ENCODE measurements at places on chromosomes 7 and 10. TPM values are rescaled to one million over a fixed set of nuclear protein-coding genes. Genes with fewer than 3 reads are reported as not detected.
A peak's percentile ranks its signal among the peaks of the same experiment; 100 is the strongest.

DNA sequence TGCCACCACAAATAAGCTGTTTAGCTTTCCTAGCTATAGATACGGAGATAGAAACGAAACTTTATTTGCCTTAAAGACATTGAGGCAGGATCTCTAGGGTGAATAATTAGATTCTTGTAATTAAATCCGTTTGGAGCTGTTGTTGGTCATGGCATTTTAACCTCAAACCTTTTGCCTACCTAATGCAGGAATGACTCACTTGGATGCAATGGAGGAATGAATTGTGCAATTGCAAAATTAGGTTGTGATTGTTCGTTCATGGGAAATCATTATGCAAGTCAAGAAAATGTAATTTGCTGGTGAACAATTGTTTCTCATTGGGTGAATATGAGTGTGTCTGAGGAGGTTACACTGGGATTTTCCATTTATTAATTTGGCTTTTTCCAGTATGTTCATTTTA lies 703.5 kb downstream of the GATA3 start:
- peaks cover 11% of the 10 kb centered on the region for H3K4me1 ChIP-seq
- H3K27me3 ChIP-seq: no peaks in the 10 kb centered on the region
- H3K4me3 ChIP-seq: no peak overlapping the region
- peak; percentile 90 for DNase-seq

COL26A1 gene
- total RNA-seq: not detected

AKR1C4 gene
- not detected for total RNA-seq

LRRD1 gene
- total RNA-seq: not detected

FBXW4 gene
- 63.7 TPM for total RNA-seq

IL2RA gene
- not detected for total RNA-seq

SPRN gene
- total RNA-seq: not detected

ASNS gene
- total RNA-seq: 191 TPM

DNA sequence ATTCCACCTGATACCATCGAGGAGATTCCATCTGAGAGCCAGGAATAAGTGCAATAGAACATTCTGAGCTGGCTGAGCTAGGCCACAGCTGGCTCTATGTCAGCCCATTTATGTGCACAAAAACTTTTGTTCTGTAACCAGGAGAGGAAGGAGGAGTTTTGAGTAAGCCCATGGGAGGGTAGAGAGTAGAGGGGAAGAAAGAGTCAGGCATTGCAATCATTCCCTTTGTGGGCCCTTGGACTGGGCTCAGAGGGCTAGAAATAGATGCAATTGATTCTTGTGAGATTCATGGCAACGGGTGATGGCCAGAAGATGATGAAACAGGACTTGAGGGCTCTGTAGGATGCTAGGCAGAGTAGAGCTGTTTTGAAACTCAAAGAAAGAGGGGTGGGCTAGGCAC lies 104.6 kb upstream of the KIF5B start:
- DNase-seq: no peak
- no peaks in the 10 kb centered on the region for H3K4me1 ChIP-seq
- H3K27ac ChIP-seq: no peak overlapping the region
- no peaks in the 10 kb centered on the region for H3K36me3 ChIP-seq
- H3K27me3 ChIP-seq: no peaks in the 10 kb centered on the region

PDE6C gene
- not detected for total RNA-seq

GRCh38 chr10:33216661-33217427 lies 117.6 kb downstream of the NRP1 start:
- peak overlapping the region; percentile 77 for H3K27ac ChIP-seq
- DNase-seq: peak; percentile 82
- H3K4me1 ChIP-seq: peaks cover 27% of the 10 kb centered on the region
- H3K27me3 ChIP-seq: no peaks in the 10 kb centered on the region
- peak overlapping the region; percentile 28 for H3K4me3 ChIP-seq
- H3K36me3 ChIP-seq: peaks cover 9% of the 10 kb centered on the region

ZPBP gene
- not detected for total RNA-seq

- peaks cover 3% of the 10 kb centered on the region for H3K36me3 ChIP-seq
- no peak overlapping the region for H3K27ac ChIP-seq
- no peaks in the 10 kb centered on the region for H3K27me3 ChIP-seq
- H3K4me1 ChIP-seq: no peaks in the 10 kb centered on the region
Measured at GRCh38 chr10:60212195-60212594, 177.5 kb downstream of the ANK3 start.

- no peak for DNase-seq
- H3K4me3 ChIP-seq: no peak overlapping the region
- H3K27me3 ChIP-seq: no peaks in the 10 kb centered on the region
Measured at GRCh38 chr7:135370656-135371055, 137.0 kb downstream of the STRA8 start.

DNA sequence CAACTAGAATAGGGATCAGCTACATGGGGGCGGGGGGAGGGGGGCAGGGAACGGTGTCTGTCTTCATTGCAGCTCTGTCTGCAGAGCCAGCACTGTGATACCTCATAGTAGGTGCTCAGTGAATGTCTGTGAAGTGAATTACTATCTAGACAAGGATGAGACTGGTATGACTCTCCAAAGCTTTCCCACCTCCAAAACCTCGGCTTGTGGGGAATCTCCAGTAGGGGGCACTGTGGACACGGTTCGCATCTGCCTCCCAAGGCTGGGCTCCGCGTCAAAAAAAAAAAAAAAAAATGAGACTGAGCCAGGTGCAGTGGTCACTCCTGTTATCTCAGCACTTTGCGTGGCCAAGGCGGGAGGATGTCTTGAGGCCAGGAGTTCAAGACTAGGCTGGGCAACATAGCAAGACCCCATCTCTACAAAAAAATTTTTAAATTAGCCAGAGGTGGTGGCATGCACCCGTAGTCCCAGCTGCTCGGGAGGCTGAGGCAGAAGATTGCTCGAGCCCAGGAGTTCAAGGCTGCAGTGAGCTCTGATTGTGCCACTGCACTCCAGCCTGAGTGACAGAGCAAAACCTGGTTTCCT lies 9.6 kb downstream of the TRIM56 start:
- peaks cover 20% of the 10 kb centered on the region for H3K4me1 ChIP-seq
- no peaks in the 10 kb centered on the region for H3K27me3 ChIP-seq
- H3K36me3 ChIP-seq: peaks cover 17% of the 10 kb centered on the region
- peak; percentile 77 for DNase-seq
- no peak overlapping the region for H3K27ac ChIP-seq
- no peak overlapping the region for H3K4me3 ChIP-seq

CYP3A7 gene
- total RNA-seq: not detected

- peak; percentile 50 for DNase-seq
- no peaks in the 10 kb centered on the region for H3K27me3 ChIP-seq
- no peak overlapping the region for H3K4me3 ChIP-seq
- no peak overlapping the region for H3K27ac ChIP-seq
Measured at GRCh38 chr10:115706488-115707076, 566.4 kb downstream of the GFRA1 start.

CLDN4 gene
- total RNA-seq: 0.28 TPM

DNA sequence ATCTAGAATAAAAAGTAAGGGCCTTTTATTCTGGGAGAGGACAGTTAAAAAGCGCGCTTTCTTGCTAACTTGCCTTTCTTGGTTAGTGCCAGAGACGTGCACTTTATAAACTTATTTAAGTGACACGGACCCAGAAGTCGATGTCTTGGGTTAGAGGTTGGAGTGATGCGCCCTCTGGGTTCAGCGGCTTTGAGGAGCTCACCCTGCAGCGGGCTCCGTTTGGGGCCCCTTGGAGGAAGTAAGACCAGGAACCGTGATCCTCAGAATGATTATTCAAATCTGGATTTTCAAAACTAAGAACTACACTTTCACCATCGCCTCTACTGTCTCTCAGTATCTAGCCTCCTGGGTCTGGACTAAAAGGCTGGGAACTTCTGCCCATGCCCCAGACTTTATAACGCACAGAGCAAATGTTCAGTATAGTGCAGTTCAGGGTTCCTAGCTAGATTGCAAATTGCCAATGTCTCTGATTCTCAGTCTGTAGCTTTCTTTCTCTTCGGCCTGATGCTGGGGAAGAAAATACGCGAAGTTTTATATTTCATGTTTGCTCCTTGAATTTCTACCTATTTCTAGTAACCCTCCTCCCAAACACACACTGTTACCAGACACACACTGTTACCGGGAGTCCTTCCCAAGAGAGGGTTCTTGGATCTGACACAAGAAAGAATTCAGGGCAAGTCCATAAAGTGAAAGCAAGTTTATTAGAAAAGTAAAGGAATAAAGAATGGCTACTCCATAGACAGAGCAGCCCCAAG lies 18.6 kb upstream of the SMO start:
- H3K27me3 ChIP-seq: no peaks in the 10 kb centered on the region
- no peaks in the 10 kb centered on the region for H3K4me1 ChIP-seq
- no peaks in the 10 kb centered on the region for H3K36me3 ChIP-seq
- no peak for DNase-seq

DNA sequence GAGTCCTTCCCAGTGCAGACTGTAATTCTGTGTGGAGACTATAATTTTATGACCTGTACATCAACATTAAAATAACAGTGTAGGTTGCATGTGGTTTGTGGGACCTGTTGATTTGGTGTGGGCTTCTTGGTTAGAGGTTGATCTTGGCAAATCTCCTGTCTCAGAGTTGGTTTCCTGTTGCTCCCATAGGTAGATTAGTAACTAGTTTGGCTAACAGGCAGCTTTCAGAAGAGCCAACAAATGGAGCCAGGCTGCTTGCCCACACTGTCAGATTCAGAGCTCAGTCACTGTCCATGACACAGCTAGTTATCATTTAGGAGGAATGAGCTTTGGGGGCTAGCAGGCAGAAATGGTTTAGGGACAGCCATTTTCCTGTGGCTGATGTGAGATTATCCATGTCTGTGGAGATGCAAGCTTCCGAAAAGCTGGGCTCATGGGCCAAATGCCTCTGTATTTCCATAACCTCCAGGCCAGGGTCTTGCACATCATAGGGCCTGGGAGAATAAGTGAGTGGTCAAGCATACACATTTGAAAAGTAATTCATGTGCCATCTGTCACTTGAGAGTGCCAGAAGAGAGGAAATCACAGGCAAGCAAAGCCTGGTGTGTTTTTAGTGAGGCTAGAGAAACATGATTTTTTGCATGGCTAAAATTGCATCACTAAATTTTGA lies 33.4 kb downstream of the CCM2 start:
- DNase-seq: peak; percentile 50
- no peak overlapping the region for H3K4me3 ChIP-seq
- peak overlapping the region; percentile 90 for H3K27ac ChIP-seq
- peaks cover 19% of the 10 kb centered on the region for H3K36me3 ChIP-seq

DNA sequence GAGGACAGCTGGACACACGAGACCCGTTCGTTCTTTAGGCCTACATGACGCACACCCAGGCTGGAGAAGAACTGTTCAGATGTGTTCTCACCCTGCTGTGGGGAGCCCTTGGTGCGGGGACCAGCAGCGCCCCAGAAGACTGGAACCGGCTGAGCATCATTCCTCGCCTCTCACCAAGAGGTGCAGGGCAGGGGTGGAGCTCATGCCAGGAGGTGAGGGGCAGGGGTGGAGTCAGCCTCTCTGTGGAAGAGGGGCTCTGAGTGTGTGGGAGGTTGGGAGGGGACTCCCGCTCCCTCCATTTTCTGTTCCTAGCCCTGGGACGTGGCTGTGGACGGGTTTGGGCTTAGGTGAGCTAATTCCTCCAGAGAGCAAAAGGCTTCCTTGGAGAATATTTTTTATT lies 66.0 kb upstream of the SHH start:
- H3K36me3 ChIP-seq: no peaks in the 10 kb centered on the region
- peaks cover 4% of the 10 kb centered on the region for H3K27me3 ChIP-seq
- no peak overlapping the region for H3K4me3 ChIP-seq
- peaks cover 6% of the 10 kb centered on the region for H3K4me1 ChIP-seq

- H3K27ac ChIP-seq: peak overlapping the region; percentile 70
- H3K36me3 ChIP-seq: no peaks in the 10 kb centered on the region
- peak overlapping the region; percentile 19 for H3K4me3 ChIP-seq
- no peak for DNase-seq
- no peaks in the 10 kb centered on the region for H3K27me3 ChIP-seq
- H3K4me1 ChIP-seq: peaks cover 27% of the 10 kb centered on the region
Measured at GRCh38 chr10:89262086-89263051, 10.8 kb upstream of the LIPA start.

DNA sequence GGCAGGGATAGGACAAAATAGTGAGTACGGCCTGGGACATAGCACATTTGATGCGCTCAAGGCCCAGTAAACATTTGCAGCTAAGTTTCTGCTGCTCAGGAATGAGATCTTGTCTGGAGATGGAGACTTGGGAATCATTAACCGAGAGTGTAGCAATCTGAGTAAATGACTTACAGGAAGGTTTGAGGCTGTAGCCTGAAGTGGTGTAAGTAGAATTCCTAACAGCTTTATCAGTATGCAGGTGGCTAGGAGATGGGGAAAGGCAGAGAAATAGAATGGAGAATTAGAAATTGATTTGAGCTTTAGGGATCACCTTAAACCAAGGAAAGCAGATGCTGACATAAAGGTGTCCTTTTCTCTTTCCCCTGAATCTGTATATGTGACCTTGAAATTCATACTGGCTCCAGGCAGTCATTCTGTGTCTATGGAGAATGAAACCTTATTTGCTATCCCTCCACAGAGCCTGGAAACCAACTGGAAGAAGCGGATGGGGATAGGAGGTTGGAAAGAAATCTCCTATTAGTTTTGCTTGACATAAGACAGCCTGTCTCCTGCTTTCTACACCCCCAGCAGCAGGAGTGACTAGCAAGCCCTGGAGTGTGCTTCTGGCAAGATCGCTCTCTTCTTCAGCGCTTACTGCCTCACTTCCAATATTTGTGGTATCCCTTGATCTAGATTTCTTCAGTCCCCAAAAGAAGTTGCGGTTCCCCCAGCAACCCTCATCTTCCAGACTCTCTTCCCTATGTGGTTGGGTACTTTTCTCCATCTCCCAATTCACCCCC lies 6.4 kb upstream of the PON2 start:
- no peaks in the 10 kb centered on the region for H3K36me3 ChIP-seq
- no peaks in the 10 kb centered on the region for H3K27me3 ChIP-seq
- DNase-seq: no peak

DPP6 gene
- total RNA-seq: not detected

EBF3 gene
- total RNA-seq: not detected

SLC26A5 gene
- not detected for total RNA-seq

- peaks cover 5% of the 10 kb centered on the region for H3K4me1 ChIP-seq
- peaks cover 99% of the 10 kb centered on the region for H3K36me3 ChIP-seq
- no peaks in the 10 kb centered on the region for H3K27me3 ChIP-seq
- no peak overlapping the region for H3K4me3 ChIP-seq
- no peak overlapping the region for H3K27ac ChIP-seq
- no peak for DNase-seq
Measured at GRCh38 chr10:32911285-32912016, 46.6 kb downstream of the ITGB1 start.

DNA sequence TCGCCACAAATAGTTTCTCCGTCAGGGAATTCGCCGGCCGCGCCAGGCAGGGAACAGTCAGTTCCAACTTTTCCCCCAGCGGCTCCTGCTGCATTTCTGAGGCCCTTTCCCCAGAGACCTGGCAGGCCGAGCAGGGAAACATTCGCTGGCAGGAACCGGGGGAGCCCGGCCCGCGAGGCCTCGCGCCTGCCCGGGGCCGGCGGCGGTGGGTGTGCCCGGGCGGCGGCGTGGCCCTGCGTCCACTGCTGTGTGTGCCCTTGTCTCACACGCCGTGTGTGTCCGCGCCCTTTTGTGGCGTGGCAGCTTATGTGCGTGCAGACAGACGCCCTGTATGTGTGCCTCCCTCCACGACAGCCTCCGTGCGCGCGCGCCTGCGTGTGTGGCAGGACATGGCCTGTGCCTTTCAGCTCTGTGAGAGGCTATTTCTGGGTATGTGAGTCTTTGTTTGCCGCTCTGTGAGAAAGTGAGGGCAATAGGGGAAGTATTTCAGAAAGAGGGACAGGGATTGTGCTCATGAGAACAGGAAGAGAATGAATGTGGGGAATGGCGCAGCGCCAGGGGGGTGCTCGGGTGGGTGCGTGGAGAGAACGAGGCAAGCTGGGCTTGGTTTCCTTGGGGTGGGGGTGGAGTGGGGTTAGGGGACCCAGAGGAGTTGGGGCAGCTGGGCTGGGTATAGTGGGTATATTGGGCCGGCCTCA lies 689 bp upstream of the SMARCD3 start:
- H3K36me3 ChIP-seq: no peaks in the 10 kb centered on the region
- no peaks in the 10 kb centered on the region for H3K27me3 ChIP-seq
- H3K27ac ChIP-seq: peak overlapping the region; percentile 55
- peak; percentile 52 for DNase-seq

PCGF5 gene
- 25.8 TPM for total RNA-seq

Data from MCF 10A (cell line).